ENCODE measurements at places on chromosomes 4 and X.

DNA sequence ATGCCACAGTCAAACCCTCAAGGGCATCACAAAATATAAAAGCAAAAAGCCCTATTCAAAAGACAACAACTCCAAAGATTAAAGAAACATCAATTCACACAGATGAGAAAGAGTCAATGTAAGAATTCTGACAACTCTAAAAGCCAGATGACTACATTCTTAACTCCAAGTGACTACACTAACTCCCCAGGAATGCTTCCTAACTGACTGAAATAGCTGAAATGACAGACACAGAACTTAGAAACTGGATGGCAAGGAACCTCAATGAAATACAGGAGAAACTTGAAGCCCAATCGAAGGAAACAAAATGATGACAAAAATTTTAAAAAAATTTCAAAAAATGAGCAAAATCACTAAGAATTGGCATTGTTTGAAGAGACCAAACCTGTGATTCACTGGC, 1047.6 kb upstream of the PCDH10 start:
- no peak for DNase-seq

DNA sequence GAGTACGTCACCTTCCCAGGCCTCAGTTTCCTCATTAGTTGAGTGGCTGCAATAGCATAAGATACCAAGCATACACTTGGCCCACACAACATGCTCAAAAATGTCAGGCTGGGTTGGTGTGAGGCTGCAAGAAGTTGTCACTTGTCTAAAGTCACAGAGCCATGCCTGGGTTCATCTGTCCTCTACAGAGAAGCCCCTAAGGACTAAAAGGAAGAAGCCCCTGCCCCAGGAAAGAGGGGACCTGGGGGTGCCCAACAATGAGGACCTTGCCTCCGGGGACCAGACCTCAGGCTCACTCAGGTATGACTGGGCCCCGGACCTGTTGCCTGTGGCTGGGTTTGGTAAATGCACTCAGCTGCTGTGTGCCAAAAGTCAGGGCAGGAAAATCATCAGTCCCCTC, 82.7 kb downstream of the CRMP1 start:
- DNase-seq, result no peak

- peak; percentile 37 for DNase-seq
Observed at GRCh38 chrX:1661048-1661921, 46.4 kb downstream of the ASMT start.

DNA sequence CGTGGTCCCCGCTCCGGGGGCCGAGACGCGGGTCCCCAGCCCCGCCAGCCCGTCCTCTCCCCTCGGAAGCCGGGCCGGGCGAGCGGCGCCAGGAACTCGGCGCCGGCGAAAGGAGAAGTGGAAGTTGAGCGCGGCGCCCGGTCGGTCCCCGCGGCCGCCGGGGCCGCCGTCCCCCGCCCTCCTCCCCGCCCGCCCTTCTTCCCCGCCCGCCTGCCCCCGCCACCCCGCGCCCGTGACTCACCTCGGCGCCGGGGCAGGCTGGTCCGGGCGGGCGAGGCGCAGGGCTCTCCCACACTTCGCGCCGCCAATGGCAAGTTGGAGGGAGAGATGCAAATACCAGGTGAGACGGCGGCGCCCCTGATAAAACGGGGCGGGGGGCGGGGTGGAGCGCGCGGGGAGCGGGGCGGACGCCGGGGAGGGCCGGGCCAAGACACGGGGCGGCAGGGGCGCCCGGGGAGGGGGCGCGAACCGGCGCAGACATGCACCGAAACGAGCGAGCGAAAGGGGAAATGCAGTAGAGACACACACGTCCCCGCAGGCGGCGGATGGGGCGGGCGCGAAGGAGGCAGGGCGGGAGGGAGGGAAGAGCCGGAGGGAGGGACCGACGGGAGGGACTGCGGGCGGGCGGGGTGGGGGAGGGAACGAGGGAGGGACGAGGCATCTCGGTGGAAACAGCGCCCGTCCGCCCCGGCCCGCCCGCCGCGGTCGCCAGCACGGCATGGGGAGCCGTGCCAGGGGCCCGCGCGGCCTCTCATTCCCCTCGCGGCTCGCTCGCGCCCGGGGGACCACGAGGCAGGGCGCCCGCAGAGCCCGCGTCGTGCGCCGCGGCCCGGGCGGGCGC, at the start of gene ELF4:
Gene ELF4, minus strand, starts transcription at position 119 of the 841 bp plus-strand sequence. CDS start 29,167 bp downstream, outside the sequence.
- peak; percentile 39 for DNase-seq

GRCh38 chr4:110850461-110851442, 227.9 kb upstream of the PITX2 start:
- no peak for DNase-seq

DNA sequence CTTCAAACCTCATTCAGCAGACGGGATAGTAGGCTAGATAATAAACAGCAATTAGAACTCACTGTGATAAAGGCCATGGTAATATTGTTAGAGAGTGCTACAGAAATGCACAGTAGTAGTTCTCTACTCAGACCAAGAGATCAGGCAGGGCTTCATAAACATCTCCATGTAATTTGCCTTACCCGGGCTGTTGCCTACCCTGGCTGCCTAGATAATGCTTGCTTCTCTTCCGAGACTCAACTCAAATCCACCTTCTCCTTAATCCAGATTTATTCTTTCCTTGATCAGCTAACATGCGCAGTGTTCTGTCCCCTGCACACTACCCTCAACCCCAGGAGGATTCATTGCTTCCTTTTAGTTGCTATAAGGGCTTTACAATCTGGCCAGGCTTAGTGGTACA, 21.8 kb downstream of the ANK2 start:
- no peak for DNase-seq

GRCh38 chr4:163467082-163467770, 6.3 kb downstream of the TKTL2 start:
- DNase-seq, result no peak

DNA sequence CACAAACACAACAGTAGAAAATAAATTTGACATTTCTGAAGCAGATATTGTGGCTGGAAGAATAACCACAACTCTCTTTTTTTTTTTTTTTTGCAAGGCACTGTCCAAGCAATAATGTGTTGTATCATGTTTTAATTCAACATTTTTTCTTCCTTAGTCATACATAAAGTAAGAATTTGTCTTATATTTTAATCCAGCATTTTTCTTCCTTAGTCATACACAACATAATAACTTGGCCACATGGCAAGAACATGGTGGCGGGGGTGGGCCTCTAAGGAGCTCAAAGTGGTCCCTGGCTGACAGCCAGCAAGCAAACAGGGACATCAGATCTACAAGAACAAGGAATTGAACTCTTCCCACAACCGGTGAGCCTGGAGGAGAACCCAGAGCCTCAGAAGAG, 20.2 kb downstream of the FBXW7 start:
- no peak for DNase-seq

- DNase-seq, result no peak
Observed at GRCh38 chr4:111601671-111602070, 543.6 kb upstream of the FAM241A start.

- DNase-seq, result no peak
Observed at GRCh38 chr4:77734928-77735327, 84.2 kb downstream of the CNOT6L start.

DNA sequence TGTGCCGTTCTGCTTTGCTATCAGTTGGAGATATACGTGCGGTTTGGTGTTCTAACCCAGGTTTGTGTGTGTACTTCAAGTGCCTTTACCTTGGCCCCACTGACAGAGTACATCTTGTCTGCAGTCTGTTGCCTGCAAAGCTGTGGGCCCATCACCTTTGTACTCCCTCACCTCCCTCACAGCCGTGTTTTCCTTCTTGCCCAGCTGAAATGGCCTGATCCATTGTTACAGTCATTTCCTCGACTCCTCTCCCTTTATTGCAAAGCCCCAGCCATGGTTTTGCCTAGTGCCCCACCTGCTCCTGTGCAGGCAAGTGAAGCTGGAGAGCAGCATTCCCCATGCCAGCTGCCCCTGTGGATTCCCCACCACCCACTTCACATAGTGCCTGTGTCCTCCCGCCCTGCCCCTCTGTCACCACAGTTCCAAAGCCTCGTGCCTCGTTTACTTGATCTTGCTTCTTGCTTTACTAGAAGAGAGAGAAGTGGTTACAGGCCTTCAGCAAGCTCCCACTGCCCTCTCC, 55.2 kb upstream of the TLR2 start:
- DNase-seq, result no peak

- no peak for DNase-seq
Observed at GRCh38 chr4:80386281-80386886, 50.9 kb downstream of the CFAP299 start.

DNA sequence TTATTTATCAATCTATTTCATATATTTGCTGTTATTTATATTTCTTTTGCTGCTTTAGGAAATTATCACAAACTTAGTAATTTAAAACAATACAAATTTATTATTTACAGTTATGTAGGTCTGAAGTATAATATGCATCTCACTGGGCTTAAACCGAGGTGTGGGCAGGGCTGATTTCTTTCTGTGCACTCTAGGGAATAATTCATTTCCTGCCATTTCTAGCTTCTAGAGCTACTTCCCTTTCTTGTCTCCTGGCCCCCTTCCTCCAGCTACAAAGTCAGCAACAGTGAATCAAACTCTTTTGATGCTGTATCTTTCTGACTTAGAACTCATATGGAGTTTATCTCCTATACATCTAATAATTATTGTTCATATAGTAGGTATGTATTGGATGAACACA, 303.5 kb upstream of the ARSJ start:
- no peak for DNase-seq

DNA sequence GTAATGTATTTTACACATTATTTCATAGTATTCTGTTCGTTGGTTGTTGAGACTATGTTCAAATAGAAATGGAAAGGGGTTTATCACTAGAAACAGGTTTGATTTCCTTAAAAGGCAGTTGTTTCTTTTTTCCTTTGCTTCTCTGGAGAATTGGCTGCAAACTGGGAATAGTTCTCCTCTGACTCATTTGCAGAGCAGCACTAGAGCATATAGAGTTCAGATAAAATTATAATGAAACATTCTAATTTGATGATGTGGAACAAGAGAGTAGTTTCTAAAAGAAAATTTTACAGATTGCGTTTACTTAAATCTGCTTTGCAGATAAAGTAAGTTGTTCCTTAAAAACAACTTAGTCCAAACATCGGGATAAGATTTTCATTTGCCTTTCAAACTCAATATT, 29.7 kb downstream of the SYNPO2 start:
- no peak for DNase-seq

- DNase-seq, result no peak
Observed at GRCh38 chr4:52876069-52876468, 14.0 kb downstream of the RASL11B start.

DNA sequence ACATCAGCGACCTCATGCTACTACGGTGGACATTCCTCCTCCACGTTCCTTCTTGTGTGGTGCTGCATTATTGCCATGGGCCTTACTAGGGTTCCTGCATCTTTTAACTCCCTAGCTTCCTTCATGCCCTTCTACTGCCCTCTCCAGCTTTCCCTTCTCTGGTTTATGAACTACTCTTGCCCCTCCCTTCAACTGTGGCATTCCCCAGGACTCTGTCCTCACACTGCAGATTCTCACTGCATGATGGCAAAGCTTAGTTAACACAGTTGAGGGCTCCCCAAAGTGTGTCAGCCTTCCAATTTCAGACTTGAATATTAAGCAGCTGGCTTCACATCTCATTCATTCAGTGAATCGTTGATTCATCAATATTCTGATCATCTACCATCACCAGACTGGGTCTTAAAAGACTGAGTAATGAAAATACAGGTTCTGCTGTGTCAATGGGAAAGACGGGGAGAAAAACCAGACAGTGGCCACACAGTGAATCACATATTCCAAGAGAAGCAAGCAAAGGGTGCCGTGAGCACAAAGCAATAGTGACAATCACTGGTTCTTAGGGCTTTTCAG, 53.0 kb downstream of the ZFX start:
- DNase-seq, result no peak

DNA sequence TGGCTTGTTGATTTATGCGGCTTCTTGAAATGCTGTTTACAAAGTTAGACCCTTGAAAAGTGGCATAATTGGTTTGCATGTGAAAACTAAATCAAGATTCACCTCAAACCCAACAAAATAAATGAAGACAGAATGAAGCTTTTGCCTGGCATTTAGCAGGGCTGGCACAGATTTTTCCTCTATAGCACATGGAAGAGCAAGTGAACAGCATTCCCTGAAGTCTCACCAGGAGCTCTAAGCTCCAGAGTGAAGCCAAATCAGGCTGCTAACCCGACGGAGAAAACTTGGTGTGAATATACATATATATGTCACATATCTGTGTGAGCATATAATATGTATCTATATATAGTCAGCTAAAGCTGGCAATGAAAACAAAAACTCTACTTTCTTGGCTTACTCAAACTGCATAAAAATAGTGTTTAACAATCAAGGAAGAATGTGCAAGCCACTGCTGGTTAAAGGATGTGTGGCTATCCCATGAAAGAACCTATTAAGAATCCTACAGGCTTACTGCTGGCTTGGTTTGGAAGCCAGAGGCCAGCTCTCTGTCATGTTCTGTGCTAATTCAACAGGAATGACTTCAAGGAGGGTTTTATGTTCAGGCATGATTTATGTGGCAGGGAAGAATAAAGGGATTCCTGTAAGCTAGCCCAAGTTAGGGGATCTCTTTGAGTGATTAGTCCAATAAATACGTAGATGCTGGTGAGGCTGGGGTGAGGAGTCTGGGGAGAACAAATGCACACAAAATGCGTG, 69.9 kb downstream of the MFAP3L start:
- no peak for DNase-seq

- no peak for DNase-seq
Observed at GRCh38 chrX:46698691-46699090, 60.2 kb downstream of the SLC9A7 start.

GRCh38 chrX:95427389-95427788, 1257.3 kb upstream of the DIAPH2 start:
- no peak for DNase-seq

GRCh38 chrX:102708900-102709299, 3.3 kb upstream of the GPRASP2 start:
- no peak for DNase-seq

DNA sequence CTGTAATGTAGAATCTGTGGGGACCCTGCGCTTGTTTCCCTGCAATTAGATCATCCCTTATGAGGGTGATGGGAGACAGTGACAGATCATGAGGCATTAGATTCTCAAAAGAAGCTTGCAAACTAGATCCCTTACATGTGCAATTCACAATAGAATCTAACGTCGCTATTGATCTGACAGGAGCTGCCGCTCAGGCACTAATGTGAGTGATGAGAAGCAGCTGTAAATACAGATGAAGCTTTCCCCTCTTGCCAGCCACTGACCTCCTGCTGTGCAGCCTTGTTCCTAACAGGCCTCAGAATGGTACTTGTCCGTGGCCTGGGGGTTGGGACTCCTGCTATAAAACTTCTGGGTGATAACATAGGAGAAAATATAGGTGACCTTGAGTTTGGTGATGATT, 1076.8 kb downstream of the PDHA2 start:
- no peak for DNase-seq

DNA sequence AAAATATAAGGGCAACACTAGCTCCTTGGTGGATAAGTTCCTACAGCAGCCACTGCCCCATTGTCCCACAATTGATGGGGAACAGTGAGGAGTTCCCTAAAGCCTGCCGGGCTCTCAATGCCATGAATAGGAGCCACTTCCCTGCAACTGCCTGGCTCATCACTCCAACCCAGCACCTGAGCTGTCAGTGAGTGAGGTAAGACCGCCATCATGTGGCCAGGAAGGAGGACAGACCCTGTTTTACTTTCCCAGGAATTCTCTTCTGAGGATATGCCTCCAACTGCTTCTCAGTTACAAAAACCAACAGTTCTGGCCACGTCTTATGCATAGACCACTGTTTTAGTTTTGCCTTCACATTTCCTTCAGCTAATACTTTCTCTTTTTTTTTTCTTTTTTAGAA, 45.5 kb downstream of the SRPX start:
- DNase-seq, result no peak

Data from liver (tissue), 10 donors.